ENCODE measurements at places on chromosomes 2 and 18. TPM values are rescaled to one million over a fixed set of nuclear protein-coding genes. Genes with fewer than 3 reads are reported as not detected.
A peak's percentile ranks its signal among the peaks of the same experiment; 100 is the strongest.

DNA sequence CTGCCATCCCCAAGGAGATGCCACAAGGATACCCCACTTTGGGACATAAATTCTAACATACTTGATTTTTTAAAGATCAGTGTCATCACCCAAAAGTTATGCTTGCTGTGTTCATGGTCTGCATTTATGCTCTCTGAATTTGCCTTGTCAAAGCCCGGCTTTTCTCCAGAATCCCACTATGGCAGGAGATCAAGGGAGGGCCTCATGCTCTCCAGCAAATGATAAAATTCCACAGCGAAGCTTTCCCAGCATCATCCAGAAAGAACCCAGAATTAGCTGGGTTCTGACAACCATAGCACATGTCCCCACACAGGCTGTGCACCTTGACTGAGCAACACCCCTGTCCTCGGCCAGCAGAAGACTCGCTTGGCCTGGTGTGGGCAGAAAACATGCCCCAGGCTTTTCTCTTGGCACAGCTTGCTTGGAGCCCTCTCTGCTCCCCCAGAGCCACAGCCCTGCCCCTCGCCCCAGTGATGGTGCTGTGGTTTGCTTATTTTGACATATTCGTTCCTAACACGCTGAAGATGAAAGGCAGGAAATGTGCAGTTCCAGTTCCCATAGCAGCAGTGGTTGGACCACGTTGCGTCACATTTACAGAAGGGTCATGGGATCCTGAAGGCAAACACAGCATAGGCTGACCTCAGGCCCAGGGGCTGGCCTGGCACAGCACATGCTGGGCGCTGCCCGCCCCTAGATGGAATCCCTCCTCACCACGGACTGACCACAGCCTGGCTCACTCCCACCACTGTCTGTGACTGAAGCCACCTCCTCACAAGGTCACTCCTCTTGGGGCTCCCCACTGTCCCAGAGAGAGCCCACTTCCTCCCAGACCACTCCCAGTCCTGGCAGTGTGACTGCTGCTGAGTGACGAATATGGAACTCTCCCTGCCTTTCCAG lies 14.1 kb upstream of the CHRNA1 start:
- DNase-seq, result peak; percentile 22

PTCD3 gene
- 96.2 TPM for total RNA-seq

DNA sequence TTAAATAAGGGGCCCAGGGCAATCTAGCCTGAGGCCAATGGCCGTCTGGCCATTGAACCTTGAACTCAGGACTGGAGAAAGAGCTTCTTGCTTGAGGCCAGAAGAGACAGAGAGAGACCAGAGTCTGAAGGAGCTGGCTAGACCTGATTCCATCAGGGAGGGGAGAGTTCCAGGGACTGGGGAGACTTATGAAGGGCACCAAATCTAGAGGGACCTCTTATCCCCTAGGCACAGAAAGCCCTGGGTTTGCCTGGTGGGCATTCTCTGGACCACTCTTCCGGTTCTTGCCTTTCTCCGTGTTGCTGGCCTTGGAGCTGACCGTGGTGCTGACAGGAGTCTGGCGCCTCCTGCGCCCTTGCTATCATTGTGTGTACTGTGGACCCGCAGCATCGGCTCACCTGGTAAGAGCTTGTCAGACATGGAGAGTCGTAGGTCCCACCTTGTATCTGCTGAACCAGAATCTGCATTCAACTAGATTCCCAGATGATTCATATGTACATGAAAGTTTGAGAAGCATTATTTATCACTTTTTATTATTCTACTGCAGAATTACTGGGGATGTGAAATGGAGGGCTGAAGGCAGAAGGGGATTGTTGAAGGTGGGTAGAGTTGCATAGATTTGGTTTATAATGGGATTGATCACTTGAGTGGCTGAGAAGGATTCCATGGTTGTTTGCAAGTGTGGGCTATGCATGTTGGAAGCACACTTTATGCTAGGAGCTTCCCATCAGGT lies 4.3 kb upstream of the TRPM8 start:
- DNase-seq, result peak; percentile 22

TMEM169 gene
- total RNA-seq, result 0.15 TPM

GALNT5 gene
- total RNA-seq, result 52.4 TPM

GRCh38 chr2:100620481-100620880 lies 57.7 kb downstream of the PDCL3 start:
- DNase-seq, result no peak

- DNase-seq, result no peak
These were observed 16.9 kb upstream of the KCNG3 start for GRCh38 chr2:42510608-42511243.

- no peak for DNase-seq
These were observed 456.0 kb upstream of the DCC start for GRCh38 chr18:51884039-51884438.

DNA sequence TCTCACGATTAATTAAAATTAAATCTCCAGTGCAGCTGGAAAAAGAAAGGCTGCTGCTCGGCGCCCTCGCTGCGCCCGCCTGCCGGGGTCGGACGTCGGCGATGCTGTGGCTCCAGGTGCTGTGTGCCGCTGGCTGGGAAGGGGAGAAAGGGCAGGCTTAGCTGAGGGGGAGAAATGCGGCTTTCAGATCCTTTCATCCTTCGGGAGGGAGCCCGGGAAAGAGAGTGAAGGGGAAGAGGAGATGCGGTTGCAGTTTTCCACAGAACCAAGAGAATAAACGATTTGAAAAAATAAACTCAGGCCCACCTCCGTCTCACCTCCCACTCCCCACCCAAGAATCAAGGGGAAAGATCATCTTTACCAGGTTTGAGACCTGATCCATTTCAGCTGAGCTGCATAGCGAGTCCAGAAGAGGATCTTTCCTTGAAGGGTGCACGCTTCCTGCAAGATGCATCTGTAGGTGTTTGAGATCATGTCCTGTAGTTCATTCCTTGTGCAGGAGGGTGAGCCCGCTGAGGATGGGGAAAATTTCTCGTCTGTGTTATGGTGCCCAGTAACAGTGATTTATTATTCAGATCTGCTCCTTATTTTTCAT lies 495 bp downstream of the TMEM169 start:
- DNase-seq, result no peak

- DNase-seq, result peak; percentile 79
These were observed 34.9 kb downstream of the FAM110C start for GRCh38 chr2:11248-11941.

GRCh38 chr2:95231723-95232122 lies 24.4 kb downstream of the ZNF892 start:
- DNase-seq, result peak; percentile 74

DNA sequence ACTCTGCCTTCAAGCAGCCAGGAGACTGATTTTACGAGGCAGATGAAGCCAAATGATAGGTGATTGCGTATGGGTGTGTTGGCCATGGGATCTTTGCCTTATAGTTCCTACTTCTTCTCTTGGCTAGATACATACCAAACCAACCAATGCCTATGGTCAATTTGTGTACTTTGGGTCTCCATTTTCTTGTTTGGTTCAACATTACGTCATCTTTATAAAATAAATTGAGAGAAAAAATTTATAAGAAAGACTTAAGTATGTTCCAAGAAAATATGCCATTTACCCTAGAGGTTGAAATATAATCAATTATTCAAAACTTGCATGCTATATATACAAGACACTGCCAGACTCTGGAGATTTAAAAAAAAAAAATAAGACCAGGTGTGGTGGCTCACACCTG lies 150.9 kb downstream of the SP3 start:
- no peak for DNase-seq

- DNase-seq, result no peak
These were observed 273.9 kb downstream of the PHLPP1 start for GRCh38 chr18:62989195-62989594.

- DNase-seq, result no peak
These were observed 50.3 kb upstream of the GLI2 start for GRCh38 chr2:120685066-120685973.

NFATC1 gene
- total RNA-seq, result 4.3 TPM

DNA sequence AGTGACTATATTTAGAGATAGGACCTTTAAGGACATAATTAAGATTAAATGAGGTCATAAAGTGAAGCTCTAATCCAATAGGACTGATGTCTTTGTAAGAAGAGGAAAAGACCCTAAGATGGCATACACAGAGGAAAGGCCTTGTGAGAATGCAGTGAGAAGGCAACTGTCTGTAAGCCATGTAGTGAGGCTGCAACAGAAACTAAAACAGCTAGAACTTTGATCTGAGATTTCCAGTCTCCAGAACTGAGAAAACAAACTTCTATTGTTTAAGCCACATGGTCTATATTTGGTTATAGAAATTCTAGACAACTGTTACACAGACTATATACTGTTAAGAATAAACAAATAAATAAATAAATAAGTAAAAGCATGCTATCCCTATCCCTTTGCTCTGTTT lies 276.8 kb downstream of the CNTNAP5 start:
- DNase-seq, result no peak

- DNase-seq, result no peak
These were observed 140.5 kb downstream of the LRP2 start for GRCh38 chr2:169221745-169222369.

FTCDNL1 gene
- 1.3 TPM for total RNA-seq

- no peak for DNase-seq
These were observed 278.4 kb downstream of the TMX3 start for GRCh38 chr18:68436485-68436884.

DNA sequence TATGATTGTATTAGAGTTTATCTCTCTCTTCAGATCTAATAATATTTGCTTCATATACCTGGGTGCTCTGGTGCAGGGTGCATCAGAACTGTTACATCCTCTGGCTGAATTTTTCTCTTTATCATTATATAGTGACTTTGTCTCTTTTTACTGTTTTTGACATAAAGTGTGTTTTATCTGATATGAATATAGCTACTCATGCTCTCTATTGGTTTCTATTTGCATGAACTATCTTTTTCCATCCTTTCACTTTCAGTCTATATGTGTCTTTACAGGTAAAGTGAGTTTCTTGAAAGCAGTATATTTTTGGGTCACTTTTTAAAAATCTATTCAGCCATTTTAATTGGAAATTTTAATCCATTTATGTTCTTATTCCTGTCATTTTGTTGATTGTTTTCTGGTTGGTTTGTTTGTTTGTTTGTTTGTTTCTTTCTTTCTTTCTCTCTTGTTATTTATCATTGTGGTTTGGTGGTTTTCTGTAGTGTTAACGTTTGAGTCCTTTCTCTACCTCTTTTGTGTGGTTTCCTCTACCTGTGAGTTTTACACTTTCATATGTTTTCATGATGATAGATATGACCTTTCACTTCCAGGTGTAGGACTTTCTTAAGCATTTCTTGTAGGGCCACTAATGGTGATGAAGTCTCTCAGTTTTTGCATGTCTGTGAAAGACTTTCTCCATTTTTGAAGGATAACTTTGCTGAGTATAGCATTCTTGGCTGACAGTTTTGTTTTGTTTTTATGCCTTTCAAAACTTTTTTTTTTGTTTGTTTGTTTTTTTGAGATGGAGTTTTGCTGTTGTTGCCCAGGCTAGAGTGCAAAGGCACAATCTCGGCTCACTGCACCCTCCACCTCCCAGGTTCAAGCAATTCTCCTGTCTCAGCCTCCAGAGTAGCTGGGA lies 54.9 kb downstream of the CCNT2 start:
- no peak for DNase-seq

DNA sequence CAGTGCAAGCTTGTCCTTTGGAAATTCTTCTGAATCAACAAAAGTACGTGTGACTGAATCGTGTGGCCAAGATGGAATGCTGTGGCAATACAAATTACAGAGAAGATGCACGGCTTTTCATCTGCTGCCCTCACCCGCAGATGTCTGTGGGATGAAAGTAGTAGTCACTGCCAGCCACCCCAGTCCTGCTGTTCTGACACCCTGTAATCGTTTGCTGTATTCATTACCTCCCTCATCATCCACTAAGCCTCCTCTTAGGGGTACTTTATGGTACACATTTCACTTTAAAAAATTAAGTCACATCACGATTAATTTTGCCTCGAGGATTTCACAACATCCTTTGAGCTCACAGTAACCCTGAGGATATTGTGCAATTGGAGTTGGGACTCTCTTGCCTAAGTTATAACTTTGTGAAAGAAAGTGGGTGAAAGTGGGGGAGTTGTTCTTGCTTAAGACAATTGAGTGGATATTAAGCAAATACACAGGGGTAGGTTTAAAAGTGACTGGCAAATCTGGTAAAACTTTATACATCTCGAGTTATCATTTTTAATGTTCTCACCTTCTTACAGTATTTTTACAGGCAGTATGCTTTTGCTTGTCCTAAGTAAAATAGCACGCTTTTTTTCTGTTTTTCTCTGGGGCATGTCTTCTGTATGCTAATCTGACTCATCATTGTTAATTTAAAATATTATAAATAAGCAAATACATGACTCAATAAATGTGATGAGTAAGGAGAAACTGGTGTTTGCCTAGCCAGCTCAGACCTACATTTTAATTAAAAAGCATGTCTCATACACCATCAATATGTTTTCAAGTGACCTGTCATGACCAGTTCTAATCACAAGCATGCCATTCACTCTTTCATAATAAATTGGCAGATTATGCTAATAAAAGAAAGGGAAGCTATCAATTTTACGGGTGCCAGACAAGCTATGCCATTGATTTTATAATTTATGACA lies 680.9 kb downstream of the IRS1 start:
- DNase-seq, result no peak

DNA sequence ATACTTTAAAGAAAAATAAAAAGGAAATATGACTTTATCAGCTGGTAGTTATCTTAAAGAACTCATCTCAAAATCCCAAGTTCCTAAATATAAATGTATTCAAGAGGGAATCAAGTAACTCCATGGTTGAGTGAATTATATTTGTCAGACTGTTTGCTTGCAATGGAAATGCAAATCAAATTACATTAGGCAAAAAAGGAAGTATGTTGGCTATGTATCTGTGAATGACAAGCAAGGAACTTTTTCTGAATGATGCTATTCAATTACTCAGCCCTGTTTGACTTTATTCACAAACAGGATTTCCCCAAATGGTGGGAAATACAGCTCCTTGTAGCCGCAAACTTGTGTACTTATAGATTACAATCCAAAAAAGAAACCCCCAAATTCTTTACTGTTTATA lies 309.1 kb downstream of the ARL6IP6 start:
- DNase-seq, result no peak

DNA sequence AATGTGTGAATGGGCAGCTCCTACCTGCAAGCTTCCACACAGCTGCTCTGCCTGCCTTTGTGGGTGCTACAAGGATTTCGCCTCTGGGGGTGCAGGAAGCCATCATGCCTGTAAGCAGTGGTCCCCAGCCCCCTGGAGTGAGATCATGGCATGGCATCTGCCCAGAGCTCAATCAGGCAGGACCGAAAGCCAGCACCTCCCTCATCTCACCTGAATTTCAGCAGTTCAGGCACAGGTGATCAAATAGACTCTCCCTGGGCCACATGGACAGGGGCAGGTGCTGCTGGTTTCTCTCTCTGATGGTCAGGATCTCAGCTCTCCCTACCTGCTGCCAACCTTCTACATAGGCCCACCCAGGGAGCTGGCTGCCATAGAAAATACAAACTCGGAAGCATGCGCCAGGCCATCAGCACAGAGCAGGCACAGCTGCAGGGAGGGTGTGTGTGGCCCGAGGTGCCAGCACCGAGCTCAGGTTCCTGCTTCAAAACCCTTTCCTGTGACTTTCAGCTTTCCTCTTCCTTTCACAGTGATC lies 133.2 kb upstream of the ID2 start:
- peak; percentile 15 for DNase-seq

All from colonic mucosa (tissue), 4 donors.